ENCODE measurements at places on chromosomes 4 and X. TPM values are rescaled to one million over a fixed set of nuclear protein-coding genes. Genes with fewer than 3 reads are reported as not detected.

The FAM53A gene
- 1.8 TPM for total RNA-seq

DNA sequence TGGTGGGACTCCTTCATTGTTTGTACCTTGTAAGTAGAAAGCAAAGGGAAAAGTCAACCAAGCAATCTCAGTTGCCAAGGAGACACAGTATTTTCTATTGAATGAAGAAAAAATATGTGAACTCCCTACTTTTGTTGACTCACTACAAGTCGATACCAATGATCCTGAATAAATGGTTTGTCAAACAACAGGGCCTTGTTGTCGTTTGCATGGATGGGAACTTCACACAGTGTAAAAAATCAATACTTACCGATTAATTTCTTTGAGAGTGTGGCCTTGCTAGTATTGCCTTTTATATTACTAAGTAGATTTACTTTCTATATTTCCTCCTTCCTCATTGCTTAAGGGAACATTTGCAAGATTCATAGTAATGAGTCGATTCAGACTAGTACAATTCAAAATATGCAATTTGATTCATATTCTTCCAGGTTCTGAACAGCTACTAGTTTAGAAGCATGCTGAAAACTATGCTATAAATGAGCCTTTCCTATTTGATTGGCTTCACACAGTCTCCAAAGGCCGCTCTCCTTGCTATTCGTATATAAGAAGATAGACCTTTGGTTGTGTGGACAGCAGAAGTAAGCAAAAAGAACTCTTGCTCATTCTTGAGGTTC lies 108.0 kb downstream of the ZNF330 start:
- no peak for DNase-seq

GRCh38 chr4:985123-985830 lies 1.6 kb upstream of the IDUA start:
- DNase-seq: peak; percentile 58

DNA sequence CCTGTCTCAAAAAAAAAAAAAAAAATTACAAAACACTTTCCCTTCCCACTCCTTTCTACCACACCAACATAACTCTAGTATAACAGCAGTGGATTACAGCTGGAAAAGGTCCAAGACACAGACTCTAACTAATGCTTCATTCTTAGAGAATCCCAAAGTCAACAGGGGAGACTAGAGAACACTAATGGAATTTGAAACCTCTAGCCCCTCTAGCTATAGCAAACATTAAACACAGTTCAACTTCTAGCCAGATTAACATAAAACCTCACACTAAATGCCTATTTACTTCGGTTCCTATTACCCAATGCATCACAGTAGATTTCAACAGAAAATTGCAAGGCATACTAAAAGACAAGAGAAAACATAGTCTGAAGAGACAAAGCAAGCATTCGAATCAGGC lies 10.5 kb upstream of the DHX15 start:
- DNase-seq: no peak
